ENCODE measurements at places on chromosomes 16 and 17.

DNA sequence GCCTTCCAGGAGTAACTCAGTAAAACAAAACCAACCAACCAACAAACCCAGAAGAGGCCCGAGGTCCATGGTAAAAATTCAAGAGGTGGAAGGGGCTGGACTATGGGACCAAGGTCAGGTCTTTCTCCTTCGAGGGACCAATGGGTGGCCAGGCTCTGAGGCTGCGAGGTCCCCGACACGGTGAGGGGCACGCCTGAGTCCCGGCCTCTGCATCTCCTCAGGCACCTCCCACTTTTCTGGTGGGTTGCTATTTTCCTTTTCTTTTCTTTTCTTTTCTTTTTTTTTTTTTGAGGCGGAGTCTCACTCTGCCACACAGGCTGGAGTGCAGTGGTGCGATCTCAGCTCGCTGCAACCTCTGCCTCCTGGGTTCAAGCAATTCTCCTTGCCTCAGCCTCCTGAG lies 18.0 kb downstream of the CD7 start:
- no peak for DNase-seq

DNA sequence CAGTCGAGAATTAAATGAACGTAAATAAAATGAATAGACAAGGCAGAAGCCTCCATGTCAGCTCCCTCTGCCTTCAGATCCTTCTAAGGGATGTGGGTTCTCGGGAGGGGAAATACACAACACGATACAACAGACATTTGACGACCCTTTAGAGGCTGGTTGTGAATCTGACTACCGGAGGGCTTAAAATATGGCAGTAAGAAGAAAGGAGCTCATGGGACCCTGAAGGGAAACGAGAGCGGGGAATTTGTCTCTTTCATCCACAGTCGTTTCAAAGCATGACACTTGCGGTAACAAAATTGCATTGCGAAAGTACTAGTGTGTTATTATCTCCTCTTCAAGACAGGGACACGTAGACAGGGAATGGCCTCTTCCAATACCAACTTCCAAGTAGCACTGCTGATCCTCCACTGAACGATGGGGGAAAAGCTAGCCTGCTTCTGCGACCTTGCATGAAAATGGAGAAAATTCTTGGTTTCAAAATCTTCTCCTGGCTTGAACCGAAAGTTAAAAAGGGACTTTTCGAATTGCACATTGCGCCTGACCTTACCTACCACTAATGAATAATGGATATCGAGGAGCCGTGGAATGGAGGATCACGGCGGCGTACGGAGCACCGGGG lies 1.2 kb upstream of the TNRC6C start:
- no peak for DNase-seq

DNA sequence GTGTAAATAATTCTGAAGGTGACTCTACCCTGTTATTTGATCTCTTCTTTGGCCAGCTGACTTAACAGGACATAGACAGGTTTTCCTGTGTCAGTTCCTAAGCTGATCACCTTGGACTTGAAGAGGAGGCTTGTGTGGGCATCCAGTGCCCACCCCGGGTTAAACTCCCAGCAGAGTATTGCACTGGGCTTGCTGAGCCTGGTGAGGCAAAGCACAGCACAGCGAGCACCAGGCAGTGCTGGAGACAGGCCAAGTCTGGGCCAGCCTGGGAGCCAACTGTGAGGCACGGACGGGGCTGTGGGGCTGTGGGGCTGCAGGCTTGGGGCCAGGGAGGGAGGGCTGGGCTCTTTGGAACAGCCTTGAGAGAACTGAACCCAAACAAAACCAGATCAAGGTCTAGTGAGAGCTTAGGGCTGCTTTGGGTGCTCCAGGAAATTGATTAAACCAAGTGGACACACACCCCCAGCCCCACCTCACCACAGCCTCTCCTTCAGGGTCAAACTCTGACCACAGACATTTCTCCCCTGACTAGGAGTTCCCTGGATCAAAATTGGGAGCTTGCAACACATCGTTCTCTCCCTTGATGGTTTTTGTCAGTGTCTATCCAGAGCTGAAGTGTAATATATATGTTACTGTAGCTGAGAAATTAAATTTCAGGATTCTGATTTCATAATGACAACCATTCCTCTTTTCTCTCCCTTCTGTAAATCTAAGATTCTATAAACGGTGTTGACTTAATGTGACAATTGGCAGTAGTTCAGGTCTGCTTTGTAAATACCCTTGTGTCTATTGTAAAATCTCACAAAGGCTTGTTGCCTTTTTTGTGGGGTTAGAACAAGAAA lies 5.1 kb downstream of the STH start:
- DNase-seq = no peak

DNA sequence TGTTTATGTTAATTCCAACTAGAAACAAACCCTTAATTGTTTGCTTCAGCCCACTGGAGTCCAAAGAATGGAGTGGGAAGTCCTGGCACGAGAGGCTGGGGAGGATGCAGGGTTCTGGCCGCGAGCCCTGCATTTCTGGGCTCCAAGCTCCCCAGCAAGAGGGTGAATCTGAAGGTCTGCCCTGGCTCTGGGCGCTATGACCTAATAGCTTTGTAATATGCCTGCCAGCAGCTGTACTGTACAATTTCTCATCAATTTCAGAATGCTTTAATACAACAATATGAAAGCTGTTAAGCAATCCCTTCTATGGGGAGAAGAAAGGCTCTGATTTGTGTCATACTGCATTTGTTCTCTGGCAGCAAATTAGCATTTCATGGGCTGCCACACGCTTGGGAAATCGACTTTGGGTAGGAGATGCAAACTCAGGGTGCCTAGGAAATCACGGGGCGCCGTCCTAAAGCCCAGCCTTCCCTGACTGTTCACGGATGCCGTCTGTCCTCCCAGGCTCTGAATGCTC lies 43.8 kb downstream of the NDEL1 start:
- no peak for DNase-seq

DNA sequence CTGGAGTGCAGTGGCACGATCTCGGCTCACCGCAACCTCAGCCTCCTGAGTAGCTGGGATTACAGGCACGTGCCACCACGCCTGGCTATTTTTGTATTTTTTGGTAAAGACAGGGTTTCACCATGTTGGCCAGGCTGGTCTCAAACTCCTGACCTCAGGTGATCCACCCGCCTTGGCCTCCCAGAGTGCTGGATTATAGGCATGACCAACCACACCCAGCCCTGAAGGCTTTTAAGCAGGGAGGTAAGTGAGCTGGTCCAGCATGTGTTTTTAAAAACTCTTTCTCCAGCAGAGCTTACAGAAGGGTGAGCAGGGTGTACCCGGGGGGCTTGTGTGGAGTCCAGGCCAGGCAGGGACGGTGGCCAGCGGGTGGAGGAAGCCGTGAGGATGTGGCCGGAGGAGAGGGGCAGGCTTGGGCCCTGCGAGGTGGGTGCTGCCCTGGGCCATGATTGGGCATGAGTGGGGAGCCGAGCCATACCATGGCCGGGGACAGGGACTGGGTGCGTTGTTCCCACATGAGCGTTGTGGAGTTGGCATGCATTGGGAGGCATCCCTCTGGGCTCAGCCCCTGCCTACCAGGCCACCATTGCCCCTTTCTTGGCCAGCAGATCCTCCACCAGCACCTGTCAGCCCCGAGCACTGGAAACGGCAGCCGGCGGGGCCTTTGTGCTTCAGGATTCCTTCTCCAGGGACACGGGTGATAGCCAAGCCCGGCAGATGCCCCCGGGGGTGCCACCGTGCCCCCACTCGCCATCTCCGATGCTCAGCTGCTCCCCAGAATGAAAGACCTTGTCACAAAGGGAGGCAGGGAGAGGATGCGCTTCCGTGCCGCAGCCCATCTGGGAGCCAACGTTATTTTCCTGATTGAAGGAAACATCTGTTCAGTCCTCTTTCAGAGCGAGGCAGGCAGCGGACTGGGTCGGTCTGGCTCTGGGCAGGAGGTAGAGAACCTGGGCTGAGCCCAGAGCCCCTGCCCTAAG lies 64.5 kb downstream of the RAI1 start:
- no peak for DNase-seq

DNA sequence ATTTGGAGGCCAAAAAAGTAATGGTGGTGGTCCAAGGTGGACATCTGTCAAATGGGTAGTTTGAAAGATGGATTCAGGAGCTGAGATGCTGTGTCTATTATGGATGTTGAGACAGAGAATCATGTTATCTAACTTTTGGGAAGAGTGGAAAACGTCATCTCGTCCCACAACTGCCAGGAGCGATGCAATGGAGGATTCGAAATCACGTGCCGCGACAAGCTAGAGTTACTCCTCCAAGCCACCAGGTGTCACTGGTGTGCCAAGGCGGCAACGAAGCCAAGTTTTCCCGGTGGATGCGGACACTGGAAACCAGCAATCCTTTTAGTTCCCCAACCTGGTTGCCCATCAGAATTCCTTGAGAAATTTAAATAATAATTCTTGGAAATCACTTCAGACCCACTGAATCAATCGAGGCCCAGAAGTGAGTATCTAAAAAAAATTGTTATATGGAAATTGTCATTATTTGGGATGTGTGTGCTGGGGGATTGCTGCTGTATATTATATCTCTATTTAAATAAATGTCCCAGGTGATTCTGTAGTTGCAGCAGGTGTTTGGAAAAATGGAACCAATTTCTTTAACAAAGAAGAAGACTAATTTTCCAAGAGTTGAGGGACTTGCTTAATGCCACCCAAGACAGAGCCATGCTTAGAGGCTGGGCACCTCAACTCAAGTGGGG lies 206.1 kb downstream of the HAPSTR1 start:
- DNase-seq = no peak

GRCh38 chr16:57482845-57483545 lies 3.3 kb downstream of the DOK4 start:
- DNase-seq = no peak

GRCh38 chr16:58459344-58460218 lies 40.4 kb upstream of the NDRG4 start:
- no peak for DNase-seq

GRCh38 chr16:31187808-31188189 lies 7.9 kb downstream of the FUS start:
- no peak for DNase-seq

DNA sequence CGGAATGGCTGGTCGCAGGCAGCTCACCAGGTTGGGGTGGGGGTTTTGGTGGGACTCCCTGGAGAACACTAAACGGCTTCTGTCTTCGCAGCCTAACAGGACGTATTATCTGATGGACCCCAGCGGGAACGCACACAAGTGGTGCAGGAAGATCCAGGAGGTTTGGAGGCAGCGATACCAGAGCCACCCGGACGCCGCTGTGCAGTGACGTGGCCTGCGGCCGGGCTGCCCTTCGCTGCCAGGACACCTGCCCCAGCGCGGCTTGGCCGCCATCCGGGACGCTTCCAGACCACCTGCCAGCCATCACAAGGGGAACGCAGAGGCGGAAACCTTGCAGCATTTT lies 59.7 kb downstream of the PDPK1 start:
- no peak for DNase-seq

- no peak for DNase-seq
These were observed 1.8 kb upstream of the TMEM98 start for GRCh38 chr17:32926183-32926582.

DNA sequence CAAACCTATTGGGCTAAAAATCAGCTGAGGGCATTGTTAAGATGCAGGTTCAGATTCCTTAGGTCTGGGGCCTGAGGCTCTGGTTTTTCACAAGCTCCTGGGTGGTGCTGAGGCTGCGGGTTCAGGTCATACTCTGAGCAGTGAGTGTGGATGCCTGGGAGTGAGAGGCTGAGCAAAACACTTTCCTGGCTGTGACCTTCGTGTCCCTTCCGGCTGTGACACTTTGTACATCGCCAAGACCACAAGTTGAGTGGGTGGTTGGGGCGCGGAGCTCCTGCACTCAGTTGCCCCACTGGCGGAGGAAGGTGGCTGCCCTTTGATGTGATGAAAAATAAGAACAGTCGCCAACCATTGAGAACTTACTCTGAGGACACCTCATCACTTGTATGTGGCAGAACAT lies 24.8 kb downstream of the CCR7 start:
- DNase-seq = no peak

GRCh38 chr17:39549747-39550573 lies 57.8 kb downstream of the NEUROD2 start:
- DNase-seq = no peak

DNA sequence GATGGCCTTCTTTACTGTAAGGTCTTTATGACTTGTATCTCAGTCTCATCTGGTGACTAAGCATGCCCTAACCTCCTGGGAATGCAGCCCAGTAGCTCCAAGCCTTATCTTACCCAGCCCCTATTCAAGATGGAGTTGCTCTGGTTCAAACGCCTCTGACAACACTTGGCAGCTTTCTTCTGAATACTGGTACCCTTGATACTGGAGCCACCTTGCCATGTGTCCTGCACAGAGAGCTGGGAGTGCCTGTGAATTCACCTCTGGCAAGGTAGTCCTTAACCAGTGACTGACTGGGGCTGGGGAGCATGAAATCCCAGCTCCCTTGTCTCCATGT lies 17.2 kb downstream of the NUDT7 start:
- DNase-seq = no peak

- no peak for DNase-seq
These were observed 21.8 kb downstream of the SREBF1 start for GRCh38 chr17:17815062-17815406.

- no peak for DNase-seq
These were observed 4.8 kb downstream of the ATP2A3 start for GRCh38 chr17:3959295-3959899.

- DNase-seq = no peak
These were observed 1.9 kb downstream of the CIITA start for GRCh38 chr16:10878644-10879501.

- no peak for DNase-seq
These were observed 14.7 kb downstream of the CA7 start for GRCh38 chr16:66858740-66859396.

DNA sequence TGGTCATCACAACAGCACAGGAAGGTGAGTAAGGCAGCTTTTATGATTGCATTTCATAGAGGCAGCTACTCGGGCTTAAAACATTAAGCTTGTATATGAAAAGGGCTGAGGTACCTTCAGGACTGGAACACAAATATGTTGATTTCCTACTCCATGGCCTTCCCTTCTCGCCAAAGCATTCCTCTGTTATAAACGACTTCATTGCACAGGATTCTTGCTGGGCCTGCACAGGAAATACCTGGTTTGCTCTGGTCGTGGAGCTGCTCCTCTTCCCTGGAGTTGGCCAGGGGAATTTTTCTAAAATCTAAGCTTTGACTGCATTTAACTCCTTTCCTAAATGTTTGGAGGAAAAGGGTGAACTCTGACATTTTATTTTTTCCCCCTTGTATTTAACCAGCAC lies 49.0 kb downstream of the CHD9 start:
- no peak for DNase-seq

DNA sequence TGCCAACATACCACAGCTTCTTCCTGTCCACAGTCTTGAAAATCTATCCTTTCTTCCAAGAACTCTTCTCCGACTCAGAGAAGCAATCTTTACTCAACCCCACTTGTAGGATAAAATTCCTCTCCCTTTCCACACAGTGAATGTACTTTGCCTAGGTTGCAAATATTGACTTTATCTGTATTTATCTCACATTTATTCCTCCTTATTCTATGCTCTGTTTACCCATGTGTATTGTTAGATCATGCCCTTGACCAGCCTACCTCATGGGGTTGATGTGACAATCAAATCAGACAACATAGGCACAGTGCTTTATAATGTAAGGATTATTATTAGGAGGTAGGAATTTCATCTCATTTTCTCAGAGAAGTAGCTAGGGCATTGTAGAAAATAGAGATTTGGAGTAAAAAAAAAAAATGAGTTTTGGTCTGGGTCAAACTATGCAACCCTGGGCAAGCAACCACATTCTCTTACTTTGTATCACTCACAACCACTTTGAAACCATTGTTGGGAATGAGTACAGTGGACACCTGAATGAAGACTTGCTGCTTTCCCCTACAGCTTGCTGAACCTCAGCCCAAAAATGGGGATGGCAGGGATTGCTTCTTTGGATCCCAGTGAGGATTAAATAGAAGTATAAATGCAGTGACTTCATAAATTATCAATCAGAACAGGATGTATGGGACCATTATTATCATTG lies 9.1 kb upstream of the SLC35B1 start:
- DNase-seq = no peak
